ENCODE measurements at places on chromosomes 12 and 14.

DNA sequence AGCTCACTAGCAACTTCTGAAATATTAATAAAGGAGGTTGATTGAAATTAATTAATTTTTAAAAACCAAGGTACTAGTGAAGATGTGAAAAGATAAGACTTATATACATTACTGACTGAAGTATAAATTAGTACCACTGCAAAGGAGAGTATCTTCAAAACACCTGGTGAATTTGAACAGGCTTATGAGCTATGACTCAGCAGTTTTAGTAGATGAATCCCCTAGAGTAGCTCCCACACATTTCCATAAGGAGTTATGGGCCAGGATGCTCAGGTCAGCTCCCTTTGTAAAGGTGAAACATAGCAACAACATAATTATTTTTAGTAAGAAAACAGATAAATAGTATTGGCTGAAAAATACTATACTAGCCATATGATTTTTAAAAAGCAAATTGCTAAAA, 218.6 kb downstream of the SYT1 start:
- no peak for DNase-seq

- peak; percentile 29 for DNase-seq
Observed at GRCh38 chr12:116818341-116818856, 62.8 kb downstream of the HRK start.

DNA sequence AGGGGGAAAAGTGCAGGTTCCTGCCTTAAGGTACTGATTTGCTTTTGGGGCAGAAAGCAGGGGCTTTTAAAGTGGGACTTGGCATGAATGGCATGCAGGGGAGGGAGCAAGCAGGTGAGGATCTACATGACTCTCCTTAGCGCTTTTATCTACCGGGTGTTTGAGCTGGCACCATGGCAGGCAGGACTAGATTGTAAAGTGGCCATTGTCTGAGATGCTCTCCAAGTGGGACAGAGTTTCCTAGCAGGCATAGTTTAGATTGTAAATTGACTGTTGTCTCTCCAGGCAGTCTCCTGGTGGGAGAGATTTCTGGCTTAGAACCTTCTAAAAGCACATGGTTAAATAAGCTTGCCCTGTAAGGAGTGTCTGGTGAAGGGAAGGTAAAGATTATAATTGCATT, 5.3 kb upstream of the DICER1 start:
- no peak for DNase-seq

DNA sequence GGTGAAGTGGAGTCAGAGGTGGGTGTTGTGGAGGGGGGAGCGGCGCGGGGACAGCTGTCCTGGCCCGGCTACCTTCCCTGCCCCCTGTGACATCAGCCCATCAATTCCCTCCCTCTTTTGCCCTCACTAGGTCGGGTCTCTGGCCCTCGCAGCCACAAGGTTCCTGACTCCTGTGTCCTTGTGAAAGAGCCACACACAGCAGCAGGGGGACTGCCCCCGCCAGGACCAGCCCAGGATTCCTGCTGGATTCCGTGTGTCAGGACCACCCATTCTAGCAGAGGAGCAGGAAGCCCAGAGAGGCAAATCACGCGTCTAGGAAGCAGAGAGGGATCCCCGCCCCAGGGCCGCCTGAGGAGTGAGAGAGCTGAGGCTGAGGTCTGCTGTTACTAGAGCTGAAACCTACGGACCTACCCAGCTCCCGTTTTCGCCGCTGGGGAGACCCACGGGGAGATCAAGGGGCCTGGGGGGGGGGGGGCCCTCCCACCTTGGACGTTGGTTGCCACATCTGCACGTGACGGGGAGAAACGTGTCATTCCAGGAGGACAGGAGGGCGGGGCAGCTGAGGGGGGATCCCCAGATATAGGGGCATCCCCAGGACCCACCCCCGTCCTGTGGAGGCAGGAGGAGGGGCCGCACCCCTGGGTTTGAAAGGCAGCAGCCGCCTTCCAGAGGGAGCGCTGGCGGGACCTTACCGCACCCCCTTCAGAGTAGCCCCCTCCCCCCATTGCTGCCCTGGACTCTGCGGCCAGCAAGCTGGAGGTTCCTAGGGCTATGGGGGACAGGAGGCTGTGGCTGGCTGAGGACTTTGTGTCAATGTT, 12.5 kb upstream of the INF2 start:
- peak; percentile 81 for DNase-seq

- no peak for DNase-seq
Observed at GRCh38 chr14:80576401-80576800, 365.1 kb upstream of the DIO2 start.

GRCh38 chr14:105086833-105087307, 21.6 kb upstream of the GPR132 start:
- DNase-seq = peak; percentile 93

DNA sequence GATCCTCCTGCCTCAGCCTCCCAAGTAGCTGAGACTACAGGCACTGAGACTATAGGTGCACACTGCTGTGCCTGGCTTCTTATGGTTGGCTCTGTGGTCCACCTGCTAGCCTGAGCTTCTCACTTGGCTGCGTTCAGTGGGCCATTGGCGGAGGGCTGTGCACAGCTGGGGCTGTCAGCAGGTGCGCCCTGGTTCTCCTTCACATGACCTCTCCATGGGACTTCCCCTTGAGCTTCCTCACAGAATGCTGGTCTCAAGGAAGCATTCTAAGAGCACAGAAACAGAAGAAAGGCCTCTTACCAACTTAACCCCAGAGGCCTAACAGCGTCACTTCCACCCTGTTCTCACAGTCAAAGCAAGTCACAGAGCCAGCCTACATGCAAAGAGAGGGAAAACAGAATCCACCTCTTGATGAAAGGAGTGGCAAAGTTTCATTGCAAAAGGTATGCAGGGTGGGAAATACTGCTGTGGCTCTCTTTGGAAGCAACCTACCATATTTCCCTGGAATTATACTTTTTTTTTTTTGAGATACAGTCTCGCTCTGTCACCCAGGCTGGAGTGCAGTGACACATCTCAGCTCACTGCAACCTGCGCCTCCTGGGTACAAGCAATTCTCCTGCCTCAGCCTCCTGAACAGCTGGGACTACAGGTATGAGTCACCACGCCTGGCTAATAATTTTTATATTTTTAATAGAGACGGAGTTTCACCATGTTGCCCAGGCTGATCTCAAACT, 9.3 kb downstream of the RILPL2 start:
- peak; percentile 64 for DNase-seq

DNA sequence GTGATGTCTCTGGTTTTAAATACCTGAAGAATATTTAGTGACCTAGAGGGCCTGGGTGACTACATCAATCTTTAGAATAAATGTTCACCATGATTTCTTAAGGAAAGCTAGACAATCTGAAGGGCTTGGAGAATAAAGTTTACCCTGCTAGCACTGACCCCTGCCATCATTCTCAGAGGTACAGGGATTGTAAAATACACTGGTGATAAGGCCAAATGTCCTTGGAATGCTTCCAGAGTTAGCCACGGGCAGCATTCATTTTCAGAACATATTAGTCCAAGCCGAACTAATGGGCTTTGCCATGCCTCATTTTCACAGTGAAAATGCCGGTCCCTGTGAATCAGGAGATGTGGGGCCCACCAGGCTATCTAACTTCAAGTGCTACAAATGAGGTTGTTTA, 1381.7 kb upstream of the SEL1L start:
- no peak for DNase-seq

GRCh38 chr12:12683725-12684124, 12.3 kb downstream of the GPR19 start:
- DNase-seq = no peak
